ENCODE measurements at places on chromosomes 7 and 10. TPM values are rescaled to one million over a fixed set of nuclear protein-coding genes. Genes with fewer than 3 reads are reported as not detected.

AKR1D1 gene
- total RNA-seq = not detected

GRCh38 chr10:48819783-48820182, 119.9 kb downstream of the LRRC18 start:
- peaks cover 12% of the 10 kb centered on the region for H3K27me3 ChIP-seq
- no peak overlapping the region for H3K4me3 ChIP-seq
- H3K4me1 ChIP-seq = peaks cover 2% of the 10 kb centered on the region
- H3K36me3 ChIP-seq = no peaks in the 10 kb centered on the region
- no peak for DNase-seq

NPTX2 gene
- not detected for total RNA-seq

GRCh38 chr7:139725077-139725476, 52.7 kb downstream of the HIPK2 start:
- peaks cover 12% of the 10 kb centered on the region for H3K36me3 ChIP-seq
- no peak overlapping the region for H3K27ac ChIP-seq
- H3K4me3 ChIP-seq = no peak overlapping the region
- peaks cover 19% of the 10 kb centered on the region for H3K4me1 ChIP-seq

DNA sequence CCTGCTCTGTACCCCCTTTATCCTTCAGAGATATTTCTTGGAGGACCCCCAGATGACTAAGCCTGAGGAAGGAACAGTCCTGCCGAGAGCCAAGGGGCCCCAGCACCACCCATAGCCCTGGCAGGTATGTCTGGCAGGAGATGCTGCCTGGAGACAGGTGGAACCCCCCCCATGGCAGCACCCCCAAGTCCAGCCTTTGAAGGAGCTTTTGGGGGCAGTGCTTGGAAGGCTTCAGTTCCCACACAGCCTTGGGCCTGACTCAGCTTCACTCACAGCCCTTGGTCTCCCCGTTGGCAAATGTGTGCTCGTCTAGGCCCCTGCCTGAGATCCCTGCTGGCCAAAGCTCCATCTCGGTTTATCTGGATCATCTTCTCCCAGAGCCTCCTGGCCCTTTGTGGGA, 23.0 kb upstream of the PCBD1 start:
- DNase-seq = no peak
- H3K4me1 ChIP-seq = no peaks in the 10 kb centered on the region
- no peak overlapping the region for H3K4me3 ChIP-seq
- no peak overlapping the region for H3K27ac ChIP-seq
- no peaks in the 10 kb centered on the region for H3K27me3 ChIP-seq

- H3K4me3 ChIP-seq = peak overlapping the region; percentile 87
- peak; percentile 59 for DNase-seq
- peaks cover 68% of the 10 kb centered on the region for H3K27me3 ChIP-seq
Measured at GRCh38 chr10:62817121-62817765, 1.1 kb upstream of the EGR2 start.

DNA sequence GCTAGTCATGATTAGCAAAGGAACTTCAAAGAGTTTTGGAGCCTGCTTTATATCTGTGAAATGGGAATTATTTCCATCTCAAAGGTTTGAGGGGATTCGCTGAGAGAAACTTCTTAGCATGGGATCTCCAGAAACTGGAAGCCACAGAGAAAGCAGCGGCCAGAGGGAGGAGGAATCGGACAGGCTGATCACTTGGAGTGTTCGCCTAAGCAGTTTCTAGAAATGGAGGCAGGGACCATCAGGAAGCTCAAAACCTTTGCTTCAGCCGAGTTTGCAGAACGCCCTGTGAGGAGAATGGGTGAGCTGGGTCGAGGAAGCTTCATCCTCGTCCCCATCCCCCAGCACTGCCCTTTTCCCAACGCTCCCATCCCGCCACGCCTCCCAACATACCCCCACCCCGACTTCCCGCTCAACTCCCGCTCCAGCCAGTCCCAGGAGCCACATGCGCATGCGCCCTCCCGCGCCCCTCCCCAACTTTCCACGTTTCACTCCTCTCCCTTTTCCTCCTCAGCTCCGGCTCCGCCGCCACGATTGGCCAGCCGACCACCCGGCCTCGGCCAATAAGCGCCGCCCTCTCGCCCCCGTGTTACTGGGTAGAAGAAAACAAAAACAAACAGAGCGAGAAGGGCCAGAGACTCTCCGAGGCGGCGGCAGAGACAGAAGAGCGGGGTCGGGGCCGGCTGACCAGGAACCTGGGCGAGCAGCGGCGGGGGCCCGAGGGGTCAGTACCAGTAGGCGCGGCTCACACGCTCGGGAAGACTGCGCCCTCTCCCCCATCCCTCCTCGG, at the start of gene PDCD4:
Gene PDCD4, plus strand, starts transcription at position 631 of the 787 bp plus-strand sequence. CDS start 4,100 bp downstream, outside the sequence.
- peaks cover 17% of the 10 kb centered on the region for H3K36me3 ChIP-seq
- no peaks in the 10 kb centered on the region for H3K27me3 ChIP-seq
- peak; percentile 96 for DNase-seq
- peaks cover 66% of the 10 kb centered on the region for H3K4me1 ChIP-seq

FEZF1 gene
- total RNA-seq = not detected

- no peak overlapping the region for H3K27ac ChIP-seq
- peaks cover 9% of the 10 kb centered on the region for H3K36me3 ChIP-seq
- no peaks in the 10 kb centered on the region for H3K27me3 ChIP-seq
- DNase-seq = peak; percentile 64
- H3K4me3 ChIP-seq = no peak overlapping the region
- H3K4me1 ChIP-seq = peaks cover 23% of the 10 kb centered on the region
Measured at GRCh38 chr7:139620676-139621344, 97.3 kb downstream of the CLEC2L start.

CCDC3 gene
- total RNA-seq = 0.23 TPM

DEPP1 gene
- 1.9 TPM for total RNA-seq

DNA sequence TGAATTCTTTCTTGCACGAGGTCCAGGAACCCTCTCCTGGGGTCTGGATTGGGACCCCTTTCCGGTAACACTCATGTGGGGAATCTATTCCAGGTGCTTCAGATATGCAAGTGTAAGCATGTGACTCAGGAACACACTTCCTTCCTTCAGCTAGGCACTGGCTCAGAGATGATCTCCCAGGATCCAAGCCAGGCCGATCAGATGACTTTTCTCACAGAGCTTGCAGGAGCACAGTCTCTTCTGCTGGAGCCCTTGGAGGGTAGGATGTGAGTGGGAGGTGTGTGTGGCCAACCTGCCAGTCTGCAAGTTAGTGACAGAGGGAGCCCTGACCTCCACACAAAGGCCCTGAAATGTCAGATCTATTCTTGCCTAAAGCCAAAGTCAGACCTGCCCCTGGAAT, 108.3 kb downstream of the CPXM2 start:
- H3K4me3 ChIP-seq = no peak overlapping the region
- H3K4me1 ChIP-seq = no peaks in the 10 kb centered on the region
- H3K27ac ChIP-seq = no peak overlapping the region
- H3K27me3 ChIP-seq = peaks cover 3% of the 10 kb centered on the region
- DNase-seq = no peak
- H3K36me3 ChIP-seq = no peaks in the 10 kb centered on the region

LIPJ gene
- not detected for total RNA-seq

- H3K36me3 ChIP-seq = no peaks in the 10 kb centered on the region
- no peak for DNase-seq
- no peak overlapping the region for H3K27ac ChIP-seq
- H3K4me3 ChIP-seq = no peak overlapping the region
- no peaks in the 10 kb centered on the region for H3K27me3 ChIP-seq
Measured at GRCh38 chr7:101594790-101595189, 34.3 kb downstream of the MYL10 start.

DNA sequence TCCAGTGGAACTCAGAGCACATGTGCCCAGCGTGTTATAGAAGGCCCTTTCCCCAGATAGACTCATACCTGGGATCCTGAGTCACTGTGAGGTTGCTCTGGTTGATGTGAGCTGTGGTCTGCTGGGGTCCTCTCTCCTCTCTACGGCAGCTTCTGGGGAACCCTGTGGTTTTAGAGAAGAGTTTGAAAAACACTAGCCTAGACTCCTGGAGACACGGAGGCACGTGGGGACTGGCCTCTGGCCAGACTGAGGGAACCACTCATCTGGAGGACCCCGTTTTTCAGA, 10.3 kb downstream of the ZNF775 start:
- no peak overlapping the region for H3K4me3 ChIP-seq
- peaks cover 4% of the 10 kb centered on the region for H3K36me3 ChIP-seq
- no peak overlapping the region for H3K27ac ChIP-seq
- H3K27me3 ChIP-seq = no peaks in the 10 kb centered on the region
- DNase-seq = no peak

NUTM2E gene
- 0.18 TPM for total RNA-seq

GRCh38 chr10:32437334-32437733, 8.6 kb upstream of the CCDC7 start:
- H3K36me3 ChIP-seq = no peaks in the 10 kb centered on the region
- H3K4me1 ChIP-seq = peaks cover 3% of the 10 kb centered on the region

GRCh38 chr10:101686133-101686925, 8.6 kb downstream of the FBXW4 start:
- no peak overlapping the region for H3K27ac ChIP-seq
- H3K27me3 ChIP-seq = no peaks in the 10 kb centered on the region
- H3K4me1 ChIP-seq = peaks cover 13% of the 10 kb centered on the region
- no peak overlapping the region for H3K4me3 ChIP-seq
- peaks cover 40% of the 10 kb centered on the region for H3K36me3 ChIP-seq

GRCh38 chr10:50398823-50399222, 147.5 kb upstream of the ASAH2 start:
- H3K27ac ChIP-seq = no peak overlapping the region
- H3K36me3 ChIP-seq = peaks cover 17% of the 10 kb centered on the region
- no peaks in the 10 kb centered on the region for H3K27me3 ChIP-seq

- DNase-seq = no peak
- peaks cover 15% of the 10 kb centered on the region for H3K4me1 ChIP-seq
- no peak overlapping the region for H3K27ac ChIP-seq
- H3K36me3 ChIP-seq = no peaks in the 10 kb centered on the region
- no peaks in the 10 kb centered on the region for H3K27me3 ChIP-seq
Measured at GRCh38 chr7:7773334-7774309, 55.2 kb upstream of the RPA3 start.

DNA sequence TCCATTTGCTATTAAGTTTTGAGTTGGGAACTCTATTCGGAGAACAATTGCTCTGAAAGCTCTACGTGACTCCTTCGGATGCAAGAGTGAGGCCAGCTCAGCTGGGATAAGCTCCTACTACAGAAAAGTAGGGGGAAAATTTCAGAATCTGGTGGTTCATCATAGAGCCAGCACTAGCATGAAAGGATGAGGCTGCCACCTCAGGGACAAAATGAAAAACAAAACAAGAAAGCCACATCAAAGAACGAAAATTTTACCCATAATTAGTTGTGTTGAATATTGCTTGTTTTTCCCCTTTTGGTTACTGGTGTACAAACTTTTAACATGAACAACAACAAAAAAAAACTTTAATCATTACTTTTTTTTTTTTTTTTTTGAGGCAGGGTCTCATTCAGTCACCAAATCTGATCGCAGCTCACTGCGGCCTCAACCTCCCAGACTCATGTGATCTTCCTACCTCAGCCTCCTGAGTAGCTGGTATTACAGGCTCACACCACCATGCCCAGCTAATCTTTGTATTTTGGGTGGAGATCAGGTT, 39.7 kb upstream of the NFE2L3 start:
- H3K4me1 ChIP-seq = peaks cover 3% of the 10 kb centered on the region
- H3K27me3 ChIP-seq = peaks cover 2% of the 10 kb centered on the region
- no peak overlapping the region for H3K4me3 ChIP-seq
- no peak for DNase-seq
- H3K27ac ChIP-seq = no peak overlapping the region

DNA sequence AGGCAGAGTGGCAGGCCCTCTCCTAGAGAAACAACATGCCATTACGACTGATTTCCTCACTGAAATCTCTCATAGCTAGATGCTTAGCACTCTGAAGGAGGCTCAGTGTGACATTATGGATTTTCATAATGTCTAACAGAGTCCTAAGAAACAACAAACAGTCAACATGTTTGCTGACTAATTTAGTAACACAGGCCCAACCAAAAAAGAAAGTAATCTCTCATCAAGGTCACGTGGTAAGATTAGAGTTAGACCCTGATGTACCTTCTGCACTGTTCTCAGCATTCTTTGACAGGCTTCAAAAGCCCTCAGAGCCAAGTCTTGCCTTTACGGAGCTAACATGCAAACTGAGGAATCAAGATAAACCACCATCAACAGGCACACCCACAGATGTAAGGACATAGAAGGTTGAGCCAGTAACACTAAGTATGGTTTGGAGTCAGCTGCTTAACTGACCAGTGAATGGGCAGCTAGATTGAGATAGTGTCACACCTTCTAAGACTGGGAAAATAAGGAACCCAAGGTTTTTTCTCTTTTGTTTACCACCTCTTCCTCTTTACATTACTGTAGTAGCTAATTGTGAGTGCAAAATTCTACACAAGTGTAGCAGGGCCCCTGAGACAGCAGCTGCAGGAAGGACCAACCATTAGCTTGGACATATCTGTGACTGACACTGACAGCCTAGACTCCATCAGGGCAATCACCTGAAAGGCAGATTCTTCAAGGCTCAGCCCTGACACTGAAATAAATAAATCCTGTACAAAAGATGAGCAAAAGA, 15.3 kb upstream of the KCNIP2 start:
- DNase-seq = no peak
- peaks cover 30% of the 10 kb centered on the region for H3K36me3 ChIP-seq
- peaks cover 26% of the 10 kb centered on the region for H3K4me1 ChIP-seq
- peak overlapping the region; percentile 48 for H3K27ac ChIP-seq
- no peak overlapping the region for H3K4me3 ChIP-seq
- H3K27me3 ChIP-seq = no peaks in the 10 kb centered on the region

GNAT3 gene
- total RNA-seq = not detected

DNA sequence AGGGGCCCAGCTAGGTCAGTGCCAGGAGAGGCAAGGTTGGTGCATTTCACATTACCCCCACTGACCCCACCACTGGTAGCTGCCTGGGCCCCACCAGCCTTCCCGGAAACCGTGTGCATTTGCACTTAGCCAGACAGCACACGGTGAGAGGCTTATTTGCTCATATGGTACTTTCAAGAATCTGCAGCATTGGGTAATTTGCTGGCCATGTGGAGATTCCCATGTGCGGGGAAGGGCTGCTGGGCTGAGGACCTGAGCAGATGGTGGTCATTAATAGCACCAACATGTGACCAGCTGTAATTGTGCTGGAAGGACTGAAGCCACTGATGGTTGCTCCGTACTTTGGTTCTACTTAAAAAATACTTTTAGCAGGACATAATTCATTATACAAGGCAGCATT, 323.8 kb downstream of the DPP6 start:
- no peak overlapping the region for H3K4me3 ChIP-seq
- no peak for DNase-seq
- H3K27ac ChIP-seq = no peak overlapping the region
- no peaks in the 10 kb centered on the region for H3K36me3 ChIP-seq
- H3K4me1 ChIP-seq = no peaks in the 10 kb centered on the region
- no peaks in the 10 kb centered on the region for H3K27me3 ChIP-seq

SORCS3 gene
- total RNA-seq = not detected

DNA sequence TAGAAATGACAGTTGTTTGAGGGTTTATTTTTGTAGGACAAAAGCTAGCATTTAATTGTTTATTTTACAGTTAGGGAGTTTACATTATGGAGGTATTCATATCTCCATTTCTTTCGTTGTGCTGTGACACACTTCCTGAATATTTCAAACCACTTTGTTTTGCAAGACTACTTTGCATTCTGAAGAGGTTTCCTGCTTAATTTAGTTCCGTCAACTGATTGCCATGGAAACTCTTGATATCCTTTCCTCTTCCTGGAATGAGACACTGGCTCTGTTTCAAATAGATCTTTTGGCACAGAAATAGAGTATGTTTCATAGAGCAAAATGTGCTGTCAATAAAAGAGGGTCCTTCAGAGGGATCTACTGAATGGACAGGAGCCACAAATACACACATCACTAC, 159.5 kb upstream of the AGR3 start:
- H3K4me3 ChIP-seq = no peak overlapping the region
- no peaks in the 10 kb centered on the region for H3K27me3 ChIP-seq
- DNase-seq = no peak
- H3K4me1 ChIP-seq = peaks cover 54% of the 10 kb centered on the region
- peaks cover 8% of the 10 kb centered on the region for H3K36me3 ChIP-seq
- peak overlapping the region; percentile 61 for H3K27ac ChIP-seq

NPY4R gene
- total RNA-seq = not detected
